Cerebellar nuclear complex (tissue), 1 donor: ENCODE measurements at places on chromosomes 4 and X.

- no peak for DNase-seq
These were observed 43.1 kb downstream of the ZGRF1 start for GRCh38 chr4:112593438-112594133.

DNA sequence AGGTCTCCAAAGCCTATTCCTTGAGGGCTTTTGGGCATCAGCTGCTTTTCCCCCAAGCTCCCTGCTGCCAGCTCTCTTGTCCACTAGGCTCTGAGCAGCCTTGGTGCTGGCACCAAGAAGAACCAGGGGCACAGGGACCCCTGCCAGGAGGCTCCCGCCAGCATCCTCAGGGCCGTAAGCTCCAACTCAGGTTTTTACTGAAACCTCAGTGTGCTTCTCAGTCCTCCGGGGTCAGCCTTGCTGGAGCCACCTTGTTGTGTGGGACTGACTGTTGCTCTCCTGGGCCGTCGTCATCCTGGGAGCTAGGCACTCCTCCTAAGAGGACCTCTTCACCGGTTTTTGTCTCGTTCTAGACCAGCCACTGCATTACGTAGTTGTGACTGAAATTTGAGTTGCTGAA, 38.9 kb downstream of the NOP14 start:
- no peak for DNase-seq

DNA sequence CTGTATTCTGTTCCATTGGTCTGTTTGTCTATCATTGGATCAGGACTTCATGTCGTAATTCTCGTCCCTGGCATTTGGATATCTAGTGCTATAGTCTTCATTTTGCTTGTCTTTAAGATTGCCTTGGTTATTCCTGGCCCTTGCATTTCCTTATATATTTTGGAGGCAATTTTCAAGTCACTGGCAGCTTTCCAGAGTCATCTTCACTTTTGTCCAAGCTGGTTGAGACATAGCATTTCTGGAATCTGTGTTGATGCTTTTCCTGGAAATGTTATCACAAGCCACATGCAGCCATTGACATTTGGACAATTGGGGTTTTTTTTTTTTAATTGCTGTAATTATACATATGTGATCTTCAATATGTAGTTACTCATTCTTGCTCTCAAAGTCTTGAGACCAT, 45.2 kb upstream of the HGFAC start:
- no peak for DNase-seq

DNA sequence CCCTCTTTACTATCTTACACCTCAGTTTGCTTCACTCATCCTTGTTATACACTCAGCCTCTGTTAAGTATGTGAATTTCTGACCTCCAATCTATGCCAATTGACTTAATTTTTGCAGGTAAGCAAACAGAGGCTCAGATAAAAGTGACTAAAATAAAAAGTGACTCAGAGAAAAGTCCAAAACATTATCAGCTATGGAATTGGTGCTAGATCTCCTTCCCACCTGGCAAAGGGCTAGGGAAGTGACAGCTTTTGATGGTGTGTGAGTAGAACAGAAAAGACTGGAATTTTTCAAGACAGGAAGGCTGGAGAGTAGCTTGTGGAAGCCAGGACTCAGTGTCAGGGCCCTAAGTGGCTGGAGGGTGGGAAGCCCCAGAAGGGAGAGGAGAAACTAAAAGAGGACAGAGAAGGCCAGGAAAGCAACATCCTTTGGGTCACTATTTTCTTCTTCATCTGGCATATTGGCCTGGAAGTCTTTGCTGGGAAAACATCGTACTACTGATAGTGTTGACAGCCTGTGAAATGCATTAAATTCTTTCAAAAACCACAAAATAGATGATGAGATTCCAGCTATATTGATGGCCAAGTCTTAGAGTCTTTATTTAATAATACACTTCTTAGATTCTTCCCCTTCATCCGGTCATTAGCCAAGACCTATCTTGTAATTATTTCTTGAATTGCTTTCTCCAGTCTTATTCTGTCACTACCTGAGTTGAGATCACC, 392.8 kb downstream of the RAPGEF2 start:
- DNase-seq, result no peak

GRCh38 chrX:11296051-11296450, 2.8 kb downstream of the AMELX start:
- DNase-seq, result no peak

DNA sequence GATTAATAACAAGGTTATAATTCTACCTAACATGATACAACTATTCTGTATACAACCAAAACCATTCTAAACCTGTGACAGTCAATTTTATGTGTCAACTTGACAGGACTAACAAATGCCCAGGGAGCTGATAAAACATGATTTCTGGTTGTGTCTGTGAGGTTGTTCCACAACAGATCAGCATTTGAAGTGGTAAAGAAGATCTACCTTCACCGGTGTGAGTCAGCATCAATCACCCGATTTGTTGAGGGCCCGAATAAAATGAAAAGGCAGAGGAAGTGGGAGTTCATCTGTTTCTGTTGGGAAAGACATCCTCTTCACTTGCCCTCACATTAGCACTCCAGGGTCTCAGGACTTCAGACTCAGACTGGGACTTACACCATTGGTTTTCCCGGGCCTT, 187.9 kb downstream of the MAB21L2 start:
- no peak for DNase-seq

DNA sequence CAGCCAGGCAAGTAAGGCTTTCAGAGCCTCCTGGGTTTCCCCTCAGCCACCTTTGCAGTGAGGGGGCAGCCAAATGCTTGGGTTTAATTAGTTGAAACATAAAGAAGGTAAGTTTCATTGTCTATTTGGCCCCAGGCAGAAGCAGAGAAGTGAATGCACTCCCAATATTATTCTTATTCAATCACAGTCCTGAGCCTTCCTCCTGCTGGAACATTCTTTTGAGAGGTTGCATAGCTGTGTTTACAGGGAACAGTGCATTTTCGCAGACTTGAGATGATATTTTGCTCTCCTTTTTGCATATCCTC, 13.9 kb downstream of the SLC2A9 start:
- DNase-seq, result no peak

- no peak for DNase-seq
These were observed 371.2 kb downstream of the SPRY1 start for GRCh38 chr4:123767806-123768205.

DNA sequence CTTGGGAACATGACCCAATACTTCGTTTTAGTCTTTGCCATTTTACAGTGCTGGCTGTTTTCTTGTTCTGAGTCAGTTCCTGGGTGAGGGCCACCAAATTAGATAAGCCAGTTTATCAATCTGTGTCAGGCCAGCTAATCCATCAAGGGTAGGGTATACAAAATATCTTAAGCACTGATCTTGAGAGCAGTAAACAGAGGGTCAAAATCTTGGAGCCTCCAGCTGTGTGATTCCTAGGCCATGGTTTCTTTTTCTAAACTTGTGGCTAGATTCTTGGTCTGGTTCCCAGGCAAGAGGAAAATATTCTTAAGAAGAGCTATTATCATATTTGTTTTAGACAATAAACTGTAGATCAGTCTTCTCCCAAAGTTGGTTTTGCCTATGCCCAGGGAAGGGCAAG, 1396.6 kb upstream of the PABPC4L start:
- DNase-seq, result no peak

- no peak for DNase-seq
These were observed 30.6 kb upstream of the CTSO start for GRCh38 chr4:155984106-155984797.

DNA sequence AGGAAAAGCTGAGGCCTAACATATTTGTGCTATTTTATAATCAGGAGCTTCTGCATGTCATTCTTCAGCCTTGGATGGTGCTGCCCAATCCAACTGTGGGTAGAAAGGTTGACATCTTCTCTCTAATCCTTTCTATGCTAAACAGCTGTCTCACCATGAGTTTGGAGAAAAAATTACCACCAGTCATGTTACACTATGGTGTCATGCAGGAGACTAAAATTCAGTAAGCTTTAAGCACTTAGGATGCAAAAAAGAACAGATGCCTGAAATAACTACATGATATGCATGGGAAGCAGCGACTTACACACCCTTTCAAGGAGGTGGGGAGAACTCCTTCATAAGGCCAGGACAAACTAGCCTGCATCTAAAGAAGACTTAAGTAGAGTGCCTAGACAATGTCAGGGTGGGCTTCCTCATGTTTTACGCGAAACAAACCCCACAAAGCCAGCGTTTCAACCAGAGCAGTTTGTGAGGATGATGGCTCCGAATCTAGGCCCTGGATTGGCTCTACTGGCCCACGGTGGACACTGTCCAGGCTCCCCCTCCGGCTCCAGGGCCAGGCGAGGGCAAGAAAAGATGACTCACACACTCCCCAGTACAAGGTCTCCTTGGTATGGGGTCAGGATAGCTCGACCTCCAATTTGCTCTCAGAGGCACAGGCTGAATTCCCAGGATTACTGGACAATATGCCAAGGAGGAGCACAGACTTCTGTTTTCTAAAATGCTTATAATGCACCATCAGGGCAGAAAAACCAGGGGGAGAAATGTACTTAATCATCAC, 45.1 kb downstream of the STX18 start:
- DNase-seq, result no peak

DNA sequence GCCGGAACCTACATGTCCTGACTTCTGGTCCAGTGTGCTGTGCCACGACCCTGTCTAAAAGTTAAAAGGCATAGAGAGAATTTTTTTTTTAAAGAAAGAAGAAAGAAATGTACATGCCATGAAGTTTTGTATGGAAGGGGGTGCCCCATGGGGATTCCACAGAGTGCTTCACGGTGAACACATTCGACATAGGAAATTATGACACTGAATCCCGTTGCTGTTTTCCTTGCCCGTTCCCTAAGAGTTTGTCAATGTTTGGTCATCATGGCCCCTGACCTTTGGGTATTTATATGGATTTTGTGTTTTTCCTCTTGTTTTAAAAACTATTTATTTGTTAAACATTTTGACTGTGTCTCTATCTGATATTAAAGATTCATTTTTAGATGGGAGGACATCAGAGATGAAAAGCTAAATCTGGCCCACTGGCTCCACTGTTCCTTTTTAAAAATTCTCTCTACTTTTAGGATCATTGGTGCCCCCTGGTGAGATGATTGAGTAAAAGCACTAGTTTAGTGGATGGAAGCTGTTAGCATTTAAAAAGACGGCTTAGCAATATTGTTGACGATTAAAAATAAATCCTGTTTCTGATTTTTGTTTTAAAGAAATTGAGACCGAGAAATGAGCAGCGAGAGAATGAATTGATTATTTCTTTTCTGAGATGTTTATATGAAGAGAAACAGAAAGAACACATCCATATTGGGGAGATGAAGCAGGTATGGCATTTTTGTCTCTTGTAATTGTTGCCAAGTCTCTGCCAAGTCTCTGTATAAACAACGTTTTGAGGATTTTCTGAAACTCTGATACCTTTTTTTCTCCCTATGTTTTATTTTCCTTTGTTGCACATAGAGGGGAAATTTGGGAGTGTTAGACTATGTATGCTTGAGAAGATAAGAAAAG, 75.0 kb downstream of the PTTG2 start:
- DNase-seq, result no peak

DNA sequence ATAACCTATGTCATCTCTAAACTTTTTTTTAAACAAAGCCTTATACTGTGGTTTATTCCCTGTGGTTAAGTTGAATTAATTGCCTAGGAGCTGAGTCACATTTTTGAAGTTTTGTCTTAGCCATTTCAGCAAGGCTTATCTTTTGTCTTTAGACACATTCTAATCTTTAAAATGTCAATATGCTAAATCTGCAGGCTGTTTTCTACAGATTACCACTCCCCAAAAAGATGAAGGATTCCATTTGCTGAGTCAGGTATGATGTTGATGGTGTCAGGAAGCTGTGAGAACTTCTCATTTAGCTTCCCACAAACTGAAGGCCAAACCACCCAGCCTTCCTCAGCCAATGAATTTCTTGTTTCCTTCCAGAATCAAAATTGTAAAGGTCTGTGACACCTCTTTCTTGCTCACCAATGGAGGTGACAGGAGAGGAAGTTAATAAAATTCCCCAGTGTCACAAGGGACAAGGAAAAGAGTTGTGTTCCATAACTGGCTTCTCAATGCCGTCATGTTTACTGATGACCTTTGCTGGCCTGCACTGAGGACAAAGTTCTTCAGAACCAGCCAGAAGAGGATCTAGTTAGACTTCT, 3.7 kb upstream of the CXCL6 start:
- DNase-seq, result no peak

GRCh38 chrX:37818031-37818430, 29.3 kb downstream of the DYNLT3 start:
- no peak for DNase-seq

DNA sequence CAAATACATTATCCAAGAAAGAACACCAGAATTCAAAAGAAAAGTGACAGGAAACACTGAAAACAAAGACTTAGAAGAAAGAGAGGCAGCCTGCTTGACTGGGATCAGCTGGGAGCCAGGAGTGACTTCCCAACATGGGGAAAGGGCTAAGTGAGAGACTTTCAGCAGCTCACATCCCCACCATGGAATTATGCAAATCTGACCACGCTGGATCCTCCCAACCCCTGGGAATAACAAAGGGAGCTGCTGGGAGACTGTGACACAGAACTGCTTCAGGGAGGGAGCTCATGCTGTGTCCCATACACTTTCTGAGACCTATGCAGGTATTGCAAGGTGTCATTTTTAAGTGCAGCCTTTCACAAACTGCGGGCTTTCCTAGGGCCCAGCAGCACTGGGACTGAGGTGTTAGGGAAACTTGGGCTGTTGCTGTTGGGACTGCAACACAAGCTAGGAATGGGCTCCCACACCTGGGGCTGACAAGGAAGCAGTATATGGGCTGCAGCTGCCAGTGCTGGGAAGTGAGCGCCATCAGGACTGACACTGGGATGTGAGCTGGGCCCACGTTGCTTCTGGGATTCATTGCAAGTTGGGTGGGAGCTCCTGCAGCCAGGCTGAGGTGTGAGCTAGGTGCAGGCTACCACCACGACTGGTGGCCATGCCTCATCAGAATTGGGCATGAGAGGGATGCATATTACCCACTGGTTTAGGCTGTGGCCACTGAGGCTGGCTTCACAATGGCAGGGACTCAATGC, 139.1 kb downstream of the KDR start:
- DNase-seq, result no peak

DNA sequence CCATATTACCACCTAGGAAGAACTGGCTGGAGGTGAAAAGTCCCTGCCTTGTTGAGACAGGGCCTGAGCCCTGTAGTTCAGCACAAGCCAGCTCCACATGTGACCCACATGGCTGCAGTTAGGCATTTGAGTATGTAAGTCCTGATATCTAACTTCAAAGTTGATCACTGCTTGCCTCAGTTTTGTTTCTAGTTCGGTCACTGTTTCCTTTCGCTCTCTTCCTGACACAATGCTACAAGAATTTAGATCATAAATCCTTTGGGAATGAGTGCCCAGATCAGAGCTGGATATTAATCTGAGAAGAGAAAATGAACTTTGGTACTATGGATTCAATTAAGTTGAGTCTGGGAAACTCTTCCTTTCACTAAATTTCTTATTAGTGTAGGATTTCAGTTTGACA, 48.4 kb downstream of the AKAP4 start:
- DNase-seq, result no peak

DNA sequence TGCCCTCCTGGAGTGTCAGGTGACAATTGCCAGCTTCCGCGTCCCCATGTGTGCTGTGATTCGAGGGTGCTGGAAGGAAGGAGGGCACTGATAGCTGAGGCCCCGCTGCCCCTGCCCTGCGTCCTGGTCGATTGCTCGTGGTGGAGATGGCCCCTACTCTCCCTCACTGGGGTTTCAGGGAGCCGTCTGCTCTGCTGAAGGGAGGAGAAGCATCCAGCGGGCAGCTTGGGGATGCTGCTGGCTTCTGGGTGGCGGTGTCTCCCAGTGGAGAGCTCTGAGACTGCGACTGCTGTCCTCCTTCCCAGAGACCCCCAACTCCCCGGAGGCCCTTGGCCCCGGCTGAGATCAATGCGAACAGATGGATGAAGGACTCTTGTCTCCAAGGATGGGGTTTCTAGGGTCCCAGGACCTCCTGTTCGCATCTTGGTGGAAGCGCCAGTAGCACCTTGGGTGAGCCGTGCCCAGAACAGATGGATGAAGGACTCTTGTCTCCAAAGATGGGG, 98.6 kb downstream of the PSAPL1 start:
- DNase-seq, result no peak
